Stimulated activated memory B cell treated with anti-CD40 and anti-IgM and Interleukin-4, amounts not matched to agents 10 μg/mL and 1 μg/mL and 100 μg/mL, for 72 hours (primary cell): ENCODE measurements at places on chromosomes 2 and 18.

- no peak for ATAC-seq
Measured at GRCh38 chr2:188414411-188414810, 122.7 kb downstream of the GULP1 start.

GRCh38 chr2:222878877-222879603 is 18.2 kb downstream of the ACSL3 start:
- no peak for ATAC-seq

DNA sequence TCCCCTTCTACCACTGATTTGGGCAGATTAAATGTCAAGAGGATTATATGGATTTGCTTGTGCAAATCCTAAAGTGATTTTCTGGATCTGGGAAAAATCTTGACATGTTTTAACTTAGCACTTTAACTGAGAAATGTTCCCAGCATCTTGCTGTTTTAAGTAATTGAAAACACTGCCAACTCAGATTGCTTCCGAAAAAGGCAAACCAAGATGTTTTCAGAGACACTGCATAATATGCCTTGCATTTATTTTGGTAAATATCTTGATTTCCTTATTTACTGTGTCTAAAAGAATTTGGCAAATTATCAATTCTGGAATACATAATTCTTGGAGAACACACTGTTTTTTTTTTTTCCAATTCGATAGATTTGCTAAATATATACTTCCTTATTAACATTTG is 385.0 kb upstream of the FAM98A start:
- no peak for ATAC-seq

- peak; percentile 34 for ATAC-seq
Measured at GRCh38 chr2:23375448-23375847, 9.5 kb upstream of the KLHL29 start.

GRCh38 chr18:48641981-48642380 is 103.2 kb downstream of the CTIF start:
- no peak for ATAC-seq

DNA sequence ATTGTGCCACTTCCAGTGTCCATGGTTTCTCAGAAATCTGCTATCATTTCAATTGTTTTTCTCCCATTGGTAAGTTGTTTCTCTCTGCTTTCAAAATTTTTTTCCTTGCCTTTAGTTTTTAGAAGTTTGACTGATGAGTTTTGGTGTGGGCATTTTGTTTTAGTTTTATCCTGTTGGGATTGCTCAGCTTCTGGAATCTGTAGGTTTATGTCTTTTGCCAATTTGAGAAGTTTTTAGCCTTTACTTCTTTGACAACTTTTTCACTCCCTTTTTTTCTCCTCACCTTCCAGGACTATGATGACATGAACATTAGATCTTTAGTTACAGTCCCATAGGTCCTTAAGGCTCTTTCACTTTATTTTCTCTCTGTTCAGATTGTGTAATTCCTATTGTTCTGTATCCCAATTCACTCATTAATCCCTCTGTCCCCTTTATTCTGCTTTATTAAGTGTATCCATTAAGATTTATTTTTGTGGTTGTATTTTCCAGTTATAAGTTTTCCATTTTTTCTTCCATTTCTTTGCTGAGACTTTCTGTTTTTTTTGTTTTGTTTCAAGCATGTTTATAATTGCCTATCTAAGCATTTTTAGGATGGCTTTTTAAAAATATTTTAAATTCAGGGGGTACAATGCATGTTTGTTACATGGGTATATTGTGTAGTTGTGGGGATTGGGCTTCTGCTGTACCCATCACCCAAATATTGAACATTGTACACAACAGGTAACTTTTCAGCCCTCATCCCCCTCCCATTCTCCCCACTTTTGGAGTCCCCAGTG is 17.9 kb downstream of the MFSD6 start:
- no peak for ATAC-seq
